ENCODE measurements at places on chromosomes 1 and 21.

DNA sequence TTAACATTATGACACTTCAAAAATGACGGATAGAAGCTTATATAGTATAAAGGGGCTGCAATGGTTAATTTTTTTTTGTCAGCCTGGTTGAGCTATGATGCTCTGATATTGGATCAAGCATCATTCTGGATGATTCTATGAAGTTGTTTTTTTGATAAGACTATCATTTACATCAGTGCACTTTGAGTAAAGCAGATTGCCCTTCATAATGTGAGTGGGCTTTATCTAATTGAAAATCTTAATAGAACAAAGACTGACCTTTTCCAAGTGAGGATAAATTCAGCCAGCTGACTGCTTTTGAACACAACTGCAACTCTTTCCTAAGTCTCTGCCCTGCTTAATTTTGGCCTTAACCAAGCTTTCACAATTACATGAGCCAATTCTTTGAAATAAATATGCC lies 1476.2 kb downstream of the NCAM2 start:
- no peak for DNase-seq

DNA sequence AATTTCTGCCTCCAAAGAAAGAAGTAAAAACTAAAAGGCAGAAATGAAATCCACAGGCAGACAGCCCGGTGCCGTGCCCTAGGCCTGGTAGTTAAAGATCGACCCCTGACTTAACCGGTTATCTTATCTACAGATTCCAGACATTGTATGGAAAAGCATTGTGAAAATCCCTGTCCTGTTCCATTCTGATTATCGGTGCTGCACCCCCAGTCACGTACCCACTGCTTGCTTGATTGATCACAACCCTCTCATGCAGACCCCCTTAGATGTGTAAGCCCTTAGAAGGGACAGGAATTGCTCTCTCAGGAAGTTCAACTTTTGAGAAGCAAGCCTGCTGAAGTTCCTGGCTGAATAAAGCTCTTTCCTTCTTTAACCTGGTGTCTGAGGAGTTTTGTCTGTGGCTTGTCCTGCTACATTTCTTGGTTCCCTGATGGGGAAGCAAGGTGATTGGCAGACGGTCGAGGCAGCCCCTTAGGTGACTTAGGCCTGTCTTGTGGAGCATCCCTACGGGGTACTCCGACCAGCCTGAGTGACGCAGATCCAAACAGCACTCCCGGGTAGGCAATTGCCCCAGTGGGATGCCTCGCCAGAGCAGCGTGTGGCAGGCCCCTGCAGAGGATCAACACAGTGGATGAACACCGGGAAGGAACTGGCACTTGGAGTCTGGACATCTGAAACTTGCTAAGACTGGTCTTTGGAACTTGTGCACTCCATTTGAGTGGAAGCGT lies 111.2 kb upstream of the PPM1J start:
- no peak for DNase-seq

DNA sequence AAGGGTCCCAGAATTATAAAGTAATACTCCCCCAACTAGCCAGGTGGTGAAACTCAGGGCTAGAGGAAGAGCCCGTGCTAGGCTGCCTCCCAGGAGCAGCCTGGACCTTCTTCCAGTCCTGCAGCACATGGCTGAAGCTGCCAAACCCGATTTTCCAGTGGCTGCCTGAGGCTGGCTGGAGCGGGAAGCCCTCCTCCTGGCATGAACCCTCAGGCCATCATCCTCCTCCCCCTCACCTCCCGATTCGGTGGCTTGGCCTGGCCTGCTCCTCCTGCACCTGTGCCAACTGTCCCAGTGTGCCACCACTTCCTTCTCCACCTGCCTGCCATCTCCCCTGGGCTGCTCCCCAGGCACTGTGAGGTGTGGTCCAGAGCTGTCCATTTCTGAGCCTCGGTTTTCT lies 3.0 kb upstream of the TSPAN1 start:
- no peak for DNase-seq

- DNase-seq, result no peak
These were observed 21.0 kb downstream of the JUN start for GRCh38 chr1:58762806-58763205.

DNA sequence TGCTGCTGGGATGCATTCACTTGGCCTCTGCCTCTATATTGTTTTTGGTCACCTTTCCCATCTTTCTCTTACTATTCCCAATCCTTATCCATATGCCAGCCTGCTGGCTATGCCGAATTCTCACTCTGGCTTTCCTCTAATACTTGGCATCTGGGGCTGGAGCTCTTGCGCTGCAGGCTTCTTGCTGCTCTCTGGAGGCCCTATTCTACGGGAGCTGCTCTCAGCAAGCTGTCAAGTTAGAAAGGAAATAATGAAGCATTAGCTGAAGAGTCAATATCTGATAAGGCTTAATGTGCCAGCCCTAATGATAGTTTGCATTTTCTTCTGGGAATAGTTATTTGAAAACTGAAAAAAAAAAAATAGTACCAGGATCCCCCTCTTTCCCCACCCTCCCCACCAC lies 125.3 kb upstream of the CYYR1 start:
- no peak for DNase-seq

DNA sequence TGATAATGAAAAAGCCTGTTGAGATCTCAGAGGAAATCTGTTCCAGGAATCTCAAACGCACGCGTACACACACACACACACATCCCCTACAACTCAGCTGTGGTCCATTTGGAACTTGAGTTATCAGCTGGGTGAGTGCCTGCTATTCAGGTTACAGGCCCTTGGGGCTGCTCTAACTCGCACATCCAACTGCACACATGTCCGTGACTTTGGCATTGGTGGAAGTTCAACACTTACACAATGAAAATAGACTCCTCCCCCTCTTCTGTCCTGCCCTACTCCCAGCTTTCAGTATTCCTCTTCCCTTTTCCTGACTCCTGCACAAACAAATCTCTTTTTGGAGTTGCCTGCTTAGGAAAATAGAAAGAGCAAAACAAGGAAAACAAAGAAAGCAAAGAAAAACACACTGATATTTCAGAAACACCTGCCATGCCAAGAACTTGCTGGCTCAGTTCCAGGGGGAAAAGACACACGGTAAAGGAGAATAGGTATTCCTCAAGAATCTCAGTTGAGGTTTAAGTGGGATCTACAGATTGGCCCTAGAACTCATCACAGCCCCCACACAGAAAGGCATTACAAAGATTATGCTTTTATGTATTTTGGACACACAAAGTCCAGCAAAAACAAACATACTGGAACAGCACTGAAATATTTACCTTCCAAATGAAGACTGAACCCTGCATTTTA lies 140.9 kb downstream of the TGFBR3 start:
- peak; percentile 50 for DNase-seq

DNA sequence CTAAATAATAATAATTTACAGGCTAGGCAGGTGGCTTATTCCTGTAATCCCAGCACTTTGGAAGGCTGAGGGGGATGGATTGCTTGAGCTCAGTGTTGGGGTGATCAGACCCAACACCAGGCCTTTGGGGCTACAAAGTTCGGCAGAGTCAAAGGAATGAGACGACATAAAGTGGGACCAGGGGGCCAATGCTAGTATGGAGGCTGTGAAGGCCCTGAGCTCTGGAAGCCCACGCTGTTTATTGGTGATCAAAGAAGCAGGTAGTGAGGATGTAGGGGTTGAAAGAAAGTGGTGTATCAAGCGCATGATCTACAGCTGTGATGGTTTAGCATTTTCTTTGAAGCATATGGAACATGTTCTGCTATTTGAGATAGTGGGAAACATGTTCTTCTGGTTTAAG lies 5.6 kb downstream of the BTBD8 start:
- no peak for DNase-seq

DNA sequence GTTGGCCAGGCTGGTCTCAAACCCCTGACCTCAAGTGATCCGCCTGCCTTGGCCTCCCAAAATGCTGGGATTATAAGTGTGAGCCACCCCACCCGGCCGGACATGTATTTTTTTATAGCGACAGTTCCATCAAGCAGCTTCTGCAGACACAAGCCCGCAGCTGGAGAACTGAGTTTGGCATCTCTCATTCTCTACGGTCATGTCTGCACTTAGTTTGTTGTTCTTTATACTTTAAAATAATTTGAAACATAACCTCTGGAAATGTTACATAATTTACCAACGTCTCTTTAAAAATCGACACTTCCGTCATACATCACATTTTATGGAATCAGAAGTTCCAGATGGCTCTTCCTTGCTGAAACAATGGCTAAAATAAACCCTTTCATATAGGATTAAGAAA lies 183.6 kb downstream of the DYRK1A start:
- no peak for DNase-seq

DNA sequence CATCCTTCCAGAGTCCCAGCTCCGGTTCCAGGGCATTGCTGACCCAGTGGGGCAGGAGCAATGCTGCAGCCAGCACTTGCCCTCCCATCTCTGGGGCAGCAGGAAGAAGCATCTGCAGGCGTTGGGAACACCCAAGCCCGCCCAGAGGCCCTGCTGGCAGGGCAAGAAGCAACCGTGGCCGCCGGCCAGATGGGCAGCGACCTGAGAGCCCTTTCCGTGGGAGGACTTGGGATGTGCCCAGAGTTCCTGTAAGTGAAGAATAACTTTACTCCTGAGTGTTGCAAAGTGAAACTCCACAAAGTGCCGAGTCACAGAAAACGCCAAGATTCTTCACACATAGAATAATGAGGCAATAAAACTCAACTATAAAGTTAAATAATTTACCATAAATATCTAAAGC lies 46.0 kb downstream of the GRIK3 start:
- DNase-seq, result no peak

DNA sequence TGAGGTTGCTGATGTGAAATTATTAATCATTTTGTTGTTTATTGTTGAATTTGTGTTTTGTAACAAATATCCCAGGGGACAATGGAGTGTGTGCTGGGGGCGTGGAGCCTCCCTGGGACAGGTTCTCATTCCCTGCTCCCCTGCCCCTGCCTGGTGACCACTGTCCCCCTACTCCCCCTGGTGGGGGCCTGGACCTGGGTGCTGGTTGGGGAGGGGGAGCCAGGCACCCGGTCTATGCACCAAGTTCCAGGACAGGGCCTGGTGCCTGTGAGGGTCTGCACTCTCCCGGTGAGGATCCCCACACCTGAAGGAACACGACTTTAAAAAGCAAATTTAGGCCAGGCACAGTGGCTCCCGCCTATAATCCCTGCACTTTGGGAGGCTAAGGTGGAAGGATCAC lies 42.4 kb downstream of the CHD5 start:
- no peak for DNase-seq

- DNase-seq, result no peak
These were observed 141.3 kb downstream of the ZZZ3 start for GRCh38 chr1:77541162-77541545.

- no peak for DNase-seq
These were observed 46.9 kb downstream of the CD34 start for GRCh38 chr1:207863893-207864535.

- no peak for DNase-seq
These were observed 34.0 kb downstream of the EPRS1 start for GRCh38 chr1:220012259-220012658.

DNA sequence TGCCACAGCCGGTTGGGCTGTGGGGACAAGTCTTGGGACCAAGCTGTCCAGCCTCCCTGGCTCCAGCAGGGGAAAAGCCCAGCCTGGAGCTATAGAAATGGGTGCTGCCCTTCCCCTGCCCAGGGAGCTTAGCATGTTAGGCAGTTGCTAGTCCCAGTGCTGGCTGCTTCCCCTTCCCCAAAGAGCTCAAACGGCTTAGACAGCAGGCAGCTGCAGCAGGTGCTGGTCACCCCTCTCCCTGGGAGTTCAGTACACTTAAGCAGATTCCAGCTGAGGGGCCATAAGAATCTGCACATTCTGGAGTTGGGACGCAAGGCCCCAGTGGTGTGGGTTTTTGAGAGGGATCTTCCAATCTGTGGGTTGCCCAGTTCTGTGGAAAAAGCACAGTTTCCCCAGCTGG lies 11.1 kb upstream of the REG4 start:
- no peak for DNase-seq

DNA sequence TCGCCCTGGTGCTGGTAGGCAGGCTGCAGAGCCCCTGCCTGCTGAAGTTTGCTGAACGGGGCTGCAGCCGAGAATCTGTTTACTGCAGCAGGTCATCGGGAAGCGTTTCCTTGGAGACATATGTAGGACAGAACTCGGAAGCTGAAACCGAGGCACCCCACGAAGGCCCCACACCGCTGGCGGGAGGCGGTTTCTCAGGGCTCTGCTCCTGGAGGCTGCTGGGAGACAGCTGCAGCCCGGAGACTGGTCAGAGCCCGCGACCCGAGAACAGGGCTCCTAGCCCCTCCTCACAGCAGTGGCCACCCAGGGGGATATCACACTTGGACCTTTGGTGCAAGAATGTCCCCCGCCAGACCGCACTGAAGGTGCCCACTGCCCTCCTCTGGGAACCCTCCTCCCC lies 12.7 kb upstream of the PLCH2 start:
- DNase-seq, result no peak

DNA sequence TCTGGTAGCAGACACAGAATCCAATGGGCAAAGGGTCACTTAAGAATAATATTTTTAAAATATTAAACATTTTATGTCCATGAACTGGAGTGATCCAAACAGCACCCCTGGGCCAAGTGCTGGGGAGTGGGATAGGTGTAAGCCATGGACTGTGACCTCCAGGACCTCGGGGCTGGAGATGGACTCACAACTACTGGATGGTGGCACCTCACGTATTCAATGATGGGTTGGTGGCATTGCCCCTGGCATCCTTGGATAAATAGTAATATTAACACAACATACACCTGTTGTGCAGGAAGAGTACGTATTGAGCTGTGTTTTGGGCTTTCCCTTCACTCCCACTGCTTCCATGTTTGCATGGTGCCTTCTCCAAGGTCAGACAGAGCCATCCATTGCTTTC lies 39.3 kb upstream of the TENT5C start:
- DNase-seq, result no peak

DNA sequence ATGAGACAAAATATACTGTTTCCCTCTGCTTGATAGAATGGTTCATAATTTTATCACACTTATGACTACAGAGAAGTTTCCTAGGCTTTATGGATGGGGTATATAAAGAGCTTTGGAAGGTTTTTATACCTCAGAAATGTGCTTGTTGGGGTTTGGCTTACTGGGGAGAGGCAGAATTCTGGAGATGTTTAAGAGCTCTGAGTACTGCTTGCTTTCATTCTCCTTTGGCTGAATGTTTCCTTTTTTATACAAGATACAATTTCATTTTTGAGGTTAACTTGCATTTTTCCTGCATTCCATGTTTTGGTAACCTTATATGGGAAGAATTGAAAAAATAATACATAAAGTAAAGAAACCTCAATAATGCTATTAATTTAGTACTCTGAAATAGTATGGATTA lies 157.7 kb upstream of the COL11A1 start:
- DNase-seq, result no peak

- peak; percentile 75 for DNase-seq
These were observed 480.2 kb downstream of the COL11A1 start for GRCh38 chr1:102628109-102628613.

- no peak for DNase-seq
These were observed 4.9 kb upstream of the TRIM63 start for GRCh38 chr1:26072305-26072704.

DNA sequence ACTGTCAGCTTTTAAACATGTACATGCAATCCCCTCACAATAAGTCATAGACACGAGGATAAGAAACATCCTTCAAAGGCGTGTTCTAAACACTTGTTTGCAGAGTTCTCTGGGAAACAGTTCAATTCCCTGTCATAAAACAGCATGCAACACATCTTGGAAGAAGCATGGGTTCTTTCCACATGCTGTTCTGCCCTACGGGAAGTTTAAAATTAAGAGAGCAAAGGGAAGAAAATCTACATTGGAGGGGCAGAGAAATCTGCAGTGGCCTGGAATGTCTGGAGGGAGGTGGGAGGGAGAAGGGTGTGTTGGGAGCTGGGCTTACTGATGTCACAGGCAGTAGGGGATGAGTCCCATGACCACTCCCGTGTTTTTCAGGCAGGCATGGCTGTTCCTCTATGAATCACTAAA lies 98.3 kb upstream of the SLC2A1 start:
- no peak for DNase-seq

GRCh38 chr1:183810121-183810520 lies 5.2 kb downstream of the RGL1 start:
- no peak for DNase-seq

All from NCI-H1105 treated with DMSO at 0.1 percent for 48 hours (cell line).